ENCODE measurements at places on chromosomes 6 and 20.

DNA sequence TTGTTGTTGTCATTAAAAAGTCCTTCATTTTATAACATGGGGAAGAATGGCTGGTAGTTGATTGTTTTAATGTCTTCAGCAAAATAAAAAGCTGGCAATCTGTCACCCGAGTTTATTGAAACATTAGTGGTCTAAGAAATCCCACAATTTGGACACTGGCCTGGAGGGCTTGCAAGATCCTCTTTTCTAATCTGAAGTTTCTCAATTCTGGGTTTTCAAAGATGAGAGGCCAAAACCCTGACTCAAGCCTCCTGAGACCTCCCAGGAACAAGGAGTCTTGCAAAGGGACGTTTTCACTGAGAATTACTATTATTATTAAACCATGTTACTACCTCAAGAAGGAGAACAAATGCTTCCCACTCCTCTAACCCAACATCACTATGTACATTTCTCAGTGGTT is 19.5 kb downstream of the MAP1LC3A start:
- DNase-seq = peak; percentile 51

DNA sequence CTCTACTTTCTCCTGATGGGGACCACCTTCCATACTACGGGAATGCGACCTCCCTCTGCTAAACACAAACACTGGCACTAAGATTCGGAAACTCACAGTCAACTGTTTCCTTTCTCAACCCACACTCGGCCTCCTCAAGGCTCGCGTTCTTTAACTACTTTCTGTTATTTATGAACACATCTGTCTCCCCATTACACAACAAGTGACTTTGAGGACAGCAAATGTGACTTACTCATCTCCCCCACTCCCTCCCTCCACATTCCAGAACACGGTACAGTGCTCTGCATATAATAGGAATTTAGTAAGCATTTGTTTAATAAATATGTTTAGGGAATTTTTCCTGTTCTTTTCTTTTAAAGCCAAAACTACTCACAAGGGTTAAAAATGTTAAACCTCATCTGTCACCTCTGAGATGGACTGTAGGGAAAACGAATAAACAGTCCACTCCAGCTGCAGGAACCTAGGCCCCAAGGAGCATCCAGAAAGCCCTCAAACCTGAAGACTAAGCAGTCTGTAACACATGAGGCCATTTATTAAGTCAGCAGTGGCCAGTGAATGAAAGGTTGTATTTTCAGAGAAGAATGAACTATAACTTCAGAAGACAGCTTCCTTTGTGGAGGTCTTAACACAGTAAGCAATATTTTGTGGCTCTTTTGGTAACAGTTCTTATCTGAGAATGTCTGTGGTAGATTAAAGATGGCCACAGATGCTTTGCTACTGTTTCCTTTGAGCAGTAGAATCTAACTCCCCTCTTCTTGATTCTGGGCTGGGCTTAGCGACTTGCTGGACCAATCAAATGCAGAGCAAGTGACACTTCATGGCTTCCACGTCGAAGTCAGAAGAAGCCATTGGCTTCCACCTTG is 209.6 kb upstream of the DTNBP1 start:
- DNase-seq = no peak

GRCh38 chr6:106124015-106124414 is 37.9 kb downstream of the PRDM1 start:
- no peak for DNase-seq

DNA sequence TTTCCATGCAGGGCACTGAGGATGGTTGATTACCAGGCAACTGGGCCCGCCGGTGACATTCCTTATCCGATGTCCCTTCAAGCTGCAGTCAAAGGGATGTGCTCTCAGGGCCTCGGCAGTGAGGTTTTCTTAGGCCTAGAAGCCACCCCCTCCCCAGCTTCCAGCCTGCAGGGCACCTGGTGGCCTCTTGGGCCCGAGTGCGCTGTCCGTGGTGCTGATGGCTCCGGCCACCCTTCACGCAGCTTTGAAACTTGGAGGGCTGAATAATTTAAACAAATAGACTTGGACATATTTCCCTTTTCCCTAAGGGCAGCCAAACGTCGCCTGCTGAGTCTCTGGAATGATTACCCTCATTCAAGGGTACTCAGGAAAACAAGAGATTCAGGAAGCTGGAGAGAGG is 8.9 kb upstream of the MLN start:
- DNase-seq = peak; percentile 8

All from stromal cell of bone marrow (primary cell).